ENCODE measurements at places on chromosomes 2 and 18.

DNA sequence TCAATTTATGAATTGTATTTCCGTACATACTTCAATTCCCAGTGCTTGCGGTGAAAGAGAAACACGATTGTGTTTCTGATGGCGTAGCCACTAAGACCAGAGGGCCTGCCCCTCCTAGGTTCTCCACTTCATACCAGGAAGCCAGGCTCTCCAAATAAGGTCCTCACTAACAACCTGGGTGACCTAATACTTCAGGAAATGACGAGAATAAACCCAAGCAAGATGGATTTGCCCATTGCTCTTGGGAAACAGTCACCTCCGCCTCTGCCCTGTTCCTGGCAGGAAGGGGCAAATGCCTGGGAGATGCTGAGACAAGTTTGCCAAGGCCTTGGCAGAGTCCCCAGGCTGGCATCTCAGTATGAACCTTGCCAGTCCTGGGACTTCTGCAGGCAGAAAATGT is 41.8 kb downstream of the TTC32 start:
- no peak for DNase-seq

- DNase-seq: no peak
Measured at GRCh38 chr18:61496374-61496773, 163.1 kb downstream of the CDH20 start.

DNA sequence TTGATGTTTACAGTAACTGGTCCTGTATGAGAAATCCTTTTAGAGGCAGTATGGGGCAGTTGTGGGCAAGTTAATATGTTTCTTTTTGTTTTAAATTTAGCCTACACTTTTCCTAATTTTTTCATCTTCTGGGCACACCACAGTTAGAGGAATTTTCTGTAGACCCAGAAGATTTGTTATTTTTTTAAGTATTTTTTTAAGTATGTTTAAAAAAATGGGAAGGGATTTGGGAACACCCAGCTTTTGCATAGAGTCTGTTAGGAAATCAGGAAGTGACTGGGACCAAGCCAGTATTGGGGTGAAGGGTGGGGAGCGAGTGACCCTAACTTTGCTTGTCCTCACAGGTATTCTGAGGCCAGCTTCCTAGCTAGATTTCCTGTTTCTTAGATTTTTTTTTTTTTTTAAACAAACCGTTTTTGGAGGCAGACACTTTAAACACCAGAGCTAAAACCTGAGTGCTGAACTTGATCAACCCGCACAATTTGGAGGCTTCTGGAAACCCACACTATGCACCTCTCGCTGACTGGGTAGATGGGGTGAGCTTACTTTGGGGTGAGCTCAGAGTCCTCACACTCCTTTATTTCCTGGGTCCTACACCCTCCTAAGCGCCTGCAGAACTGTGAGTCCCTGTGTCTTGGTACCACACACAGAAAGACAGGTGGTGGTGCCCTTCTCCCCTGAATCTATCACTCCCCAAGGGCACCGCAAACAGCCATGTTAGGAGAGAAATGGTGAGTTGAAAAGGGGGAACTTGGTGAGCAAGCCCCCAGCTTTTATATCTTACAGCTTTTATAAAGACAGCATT is 5.2 kb downstream of the GATA6 start:
- no peak for DNase-seq

GRCh38 chr18:45626330-45627203 is 11.3 kb downstream of the SLC14A2 start:
- no peak for DNase-seq

- DNase-seq: peak; percentile 68
Measured at GRCh38 chr2:241877989-241878970, 8.8 kb downstream of the RTP5 start.

Data from activated T-helper 1 cell treated with Interleukin-2 at 50 U/mL for 16 hours (primary cell).